ENCODE measurements at places on chromosomes 4 and X.

DNA sequence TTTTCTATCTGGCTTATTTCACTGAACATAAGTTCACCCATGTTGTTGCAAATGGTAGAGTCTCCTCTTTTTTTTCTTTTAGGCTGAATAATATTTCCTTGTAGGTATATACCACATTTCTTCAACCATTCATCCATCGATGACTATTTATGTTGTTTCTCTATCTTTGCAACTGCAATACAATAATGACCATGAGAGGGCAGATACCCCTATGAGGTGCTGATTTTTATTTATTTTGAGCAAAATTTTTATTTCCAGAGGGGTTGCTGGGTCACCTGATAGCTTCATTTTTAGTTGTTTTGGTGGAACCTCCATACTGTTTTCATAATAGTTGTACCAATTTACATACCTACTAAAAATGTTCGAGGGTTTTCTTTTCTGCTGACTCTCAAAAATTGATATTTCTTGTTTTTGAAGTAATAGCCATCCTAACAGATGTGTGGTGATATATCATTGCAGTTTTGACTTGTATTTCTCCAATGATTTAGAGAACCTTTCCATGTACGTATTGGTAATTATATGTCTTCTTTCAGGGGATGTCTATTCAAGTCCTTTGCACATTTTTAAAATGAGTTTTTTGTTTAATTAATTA, 1697.0 kb downstream of the PCDH7 start:
- DNase-seq: no peak

DNA sequence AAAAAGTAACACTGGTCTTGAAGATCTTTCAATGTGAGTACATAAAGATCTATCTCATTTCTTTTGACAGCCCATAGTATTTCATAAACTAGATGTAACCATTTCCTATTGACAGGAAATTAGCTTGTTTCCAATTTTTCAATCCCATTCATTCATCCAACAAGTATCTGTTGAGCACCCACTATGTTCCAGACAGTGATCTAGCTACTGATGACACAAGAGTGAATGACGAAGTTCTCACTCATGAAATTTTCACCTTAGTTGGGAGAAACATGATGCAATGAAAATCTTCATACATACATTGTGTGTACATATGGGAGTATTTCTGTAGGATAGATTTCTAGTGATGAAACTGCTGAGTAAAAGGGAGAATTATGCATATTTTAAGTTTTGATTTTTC, 1.7 kb downstream of the CD38 start:
- DNase-seq: no peak

DNA sequence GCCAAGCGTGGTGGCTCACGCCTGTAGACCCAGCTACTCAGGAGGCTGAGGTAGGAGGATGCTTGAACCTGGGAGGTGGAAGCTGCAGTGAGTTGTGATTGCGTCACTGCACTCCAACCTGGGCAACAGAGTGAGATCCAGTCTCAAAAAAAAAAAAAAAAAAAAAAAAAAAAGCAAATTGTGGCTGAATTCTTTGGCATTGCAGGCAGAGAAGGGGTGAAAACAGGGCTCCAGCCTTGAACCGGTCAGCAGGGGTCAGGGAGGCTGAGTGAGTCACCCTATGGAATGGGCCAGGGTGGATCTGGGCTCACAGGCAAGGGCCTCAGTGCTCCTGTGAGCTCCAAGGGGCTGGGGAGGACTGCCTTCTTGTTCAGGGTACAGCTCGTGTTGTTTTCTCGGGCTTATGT, 13.2 kb upstream of the FAM3A start:
- no peak for DNase-seq

DNA sequence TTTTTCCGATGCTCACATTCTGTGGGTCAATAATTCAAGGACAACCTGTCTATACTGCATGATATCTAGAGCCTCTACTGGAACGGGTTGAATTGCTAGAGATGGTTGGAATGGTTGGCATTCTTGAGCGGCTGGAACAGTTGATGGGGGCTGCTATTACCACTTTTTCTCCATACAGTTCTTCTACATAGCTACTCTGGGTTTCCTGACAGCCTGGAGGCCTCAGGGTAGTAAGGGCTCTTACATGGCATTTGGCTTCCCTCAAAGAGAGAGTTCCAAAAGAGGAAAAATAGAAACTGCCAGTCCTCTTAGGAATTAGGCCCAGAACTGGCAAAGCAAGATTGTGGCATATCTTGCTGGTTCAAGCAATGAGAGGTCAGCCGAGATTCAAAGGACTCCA, 53.1 kb downstream of the NAA11 start:
- no peak for DNase-seq

GRCh38 chr4:20544645-20545044, 155.6 kb upstream of the PACRGL start:
- peak; percentile 19 for DNase-seq

DNA sequence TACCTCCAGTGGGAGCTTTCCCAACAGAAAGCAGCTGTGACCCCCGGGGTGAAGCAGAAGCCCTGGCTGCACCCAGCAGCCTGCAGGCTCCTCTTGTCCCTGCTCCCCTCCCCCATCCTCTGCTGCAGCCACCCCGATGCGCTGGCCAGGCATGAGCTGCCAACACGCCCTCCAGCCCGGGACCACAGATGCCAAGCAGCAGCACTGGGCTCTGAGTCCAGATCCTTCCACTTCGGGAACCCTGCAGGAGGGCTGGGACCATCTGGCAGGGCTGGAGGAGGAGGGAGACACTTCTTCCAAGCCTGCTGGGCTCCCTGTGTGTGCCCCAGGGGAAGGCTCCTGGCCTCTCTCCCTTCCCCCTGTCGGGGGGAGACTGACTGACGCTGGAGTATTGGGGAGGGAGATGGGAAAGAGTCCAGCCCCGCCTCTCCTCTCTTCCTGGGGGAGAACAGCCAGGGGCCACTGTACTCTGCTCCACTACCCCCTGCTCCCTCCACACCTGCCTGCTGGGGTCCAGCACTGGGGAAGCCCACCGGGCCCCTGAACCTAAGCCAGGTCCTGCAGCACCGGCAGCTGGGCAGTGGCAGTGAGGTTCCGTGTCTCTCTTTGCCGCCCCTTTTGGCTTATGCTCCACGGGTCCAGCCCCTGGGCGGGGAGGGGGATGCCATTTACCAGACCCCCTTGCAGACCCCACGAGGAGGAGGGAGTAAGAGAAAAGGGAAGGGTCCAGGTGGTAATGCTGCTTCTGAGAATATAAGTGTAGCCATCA, 55.7 kb downstream of the PPP2R2C start:
- no peak for DNase-seq

GRCh38 chr4:56764223-56764622, 57.3 kb downstream of the SPINK2 start:
- no peak for DNase-seq

GRCh38 chr4:1077711-1078477, 35.5 kb downstream of the RNF212 start:
- DNase-seq: no peak

- peak; percentile 8 for DNase-seq
These were observed 1567.9 kb downstream of the ARAP2 start for GRCh38 chr4:34676400-34676799.

DNA sequence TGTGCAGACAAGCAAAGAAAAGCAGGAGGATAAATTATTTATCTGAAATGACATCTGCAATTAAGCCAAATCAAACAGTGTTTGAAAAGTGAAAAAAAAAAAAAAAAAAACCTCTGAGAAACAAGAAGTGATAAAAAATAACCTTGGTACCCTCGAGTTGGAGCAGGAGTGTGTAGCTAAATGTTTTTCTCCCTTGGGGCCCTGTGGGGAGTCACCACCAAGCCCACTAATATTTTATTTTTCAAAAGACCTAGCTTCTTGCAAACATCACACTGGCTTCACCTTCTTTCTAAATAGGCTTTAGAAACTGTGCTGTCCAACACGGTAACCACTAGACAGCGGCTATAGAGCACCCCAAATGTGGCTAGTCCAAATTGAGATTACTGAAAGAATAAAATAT, 47.7 kb downstream of the SNX25 start:
- no peak for DNase-seq

- no peak for DNase-seq
These were observed 106.7 kb downstream of the GPC3 start for GRCh38 chrX:133878710-133879109.

DNA sequence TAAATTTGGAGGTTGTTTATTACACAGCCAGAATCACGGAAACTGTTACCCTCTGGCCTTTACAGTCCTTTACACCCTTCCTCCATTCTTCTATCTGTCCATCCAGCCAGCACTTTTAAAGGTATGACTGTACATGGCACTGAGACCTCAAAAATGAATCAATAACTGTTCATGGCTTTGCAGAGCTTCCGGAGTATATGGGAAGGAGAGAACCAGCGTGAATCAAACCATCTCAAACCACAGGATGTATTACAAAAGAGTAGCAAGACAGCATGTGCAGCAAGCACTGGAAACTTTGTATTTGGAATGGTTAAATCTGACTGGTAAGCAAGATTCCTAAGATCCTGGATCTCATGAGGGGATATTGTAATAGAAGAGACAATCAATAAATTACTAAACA, 228.5 kb upstream of the CASK start:
- no peak for DNase-seq

GRCh38 chrX:103310555-103311398, at the start of gene BEX2:
Gene BEX2 (minus strand): TSS chrX:103310990. CDS start chrX:103309976, 1,014 bp downstream.
- DNase-seq: peak; percentile 35

DNA sequence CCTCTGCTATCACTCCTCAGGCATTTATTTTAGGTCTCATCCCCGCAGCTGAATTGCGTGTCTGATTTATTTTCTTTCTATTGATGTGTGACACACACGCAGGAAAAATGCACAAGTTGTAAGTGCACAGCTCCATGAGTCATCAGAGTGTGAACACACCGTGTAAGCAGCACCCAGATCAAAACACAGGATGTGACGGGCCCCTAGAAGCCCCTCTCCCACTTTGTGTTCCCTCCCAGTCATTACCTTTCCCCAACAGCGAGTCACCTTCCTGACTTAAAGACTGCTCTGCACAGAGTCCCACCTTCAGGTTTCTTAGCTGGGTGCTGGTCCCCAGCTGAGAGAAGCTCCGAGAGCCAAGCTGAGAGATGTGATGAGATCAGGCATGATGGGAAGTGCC, 436.7 kb downstream of the MID1IP1 start:
- DNase-seq: no peak

DNA sequence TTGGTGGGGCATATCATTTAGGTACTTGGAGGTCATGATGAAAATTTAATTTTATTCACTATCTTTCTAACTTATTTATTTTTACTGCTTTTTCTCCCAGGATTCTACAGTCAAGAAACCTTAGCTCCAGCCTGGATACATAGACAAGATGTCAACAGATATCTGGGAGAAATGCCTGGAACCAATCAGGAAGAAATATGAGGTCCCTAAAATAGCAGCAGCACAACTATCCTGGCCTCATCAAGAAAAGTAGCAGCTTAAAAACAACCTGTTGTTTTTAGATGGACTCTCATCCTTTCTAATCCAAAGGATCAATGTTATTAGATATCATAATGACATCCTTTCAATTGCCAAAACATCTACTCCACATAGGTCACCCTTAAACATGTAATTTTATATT, 54.5 kb downstream of the MAOB start:
- no peak for DNase-seq

Measured in retinal pigment epithelial cell (primary cell).